ENCODE measurements at places on chromosomes 3 and 15. TPM values are rescaled to one million over a fixed set of nuclear protein-coding genes. Genes with fewer than 3 reads are reported as not detected.

- no peak for DNase-seq
Measured at GRCh38 chr3:104385421-104385820, 981.3 kb upstream of the ALCAM start.

SRPRB gene
- 51.1 TPM for polyA plus RNA-seq

FGF7 gene
- polyA plus RNA-seq: 28.3 TPM

- no peak for DNase-seq
Measured at GRCh38 chr3:108047987-108048386, 42.8 kb downstream of the CD47 start.

Data from right renal pelvis (tissue), 4 donors.